Gastrocnemius medialis (tissue), 4 donors: ENCODE measurements at places on chromosomes 1 and 21. TPM values are rescaled to one million over a fixed set of nuclear protein-coding genes. Genes with fewer than 3 reads are reported as not detected.

GRCh38 chr1:20840731-20841130 is 53.6 kb upstream of the HP1BP3 start:
- DNase-seq, result no peak

DNA sequence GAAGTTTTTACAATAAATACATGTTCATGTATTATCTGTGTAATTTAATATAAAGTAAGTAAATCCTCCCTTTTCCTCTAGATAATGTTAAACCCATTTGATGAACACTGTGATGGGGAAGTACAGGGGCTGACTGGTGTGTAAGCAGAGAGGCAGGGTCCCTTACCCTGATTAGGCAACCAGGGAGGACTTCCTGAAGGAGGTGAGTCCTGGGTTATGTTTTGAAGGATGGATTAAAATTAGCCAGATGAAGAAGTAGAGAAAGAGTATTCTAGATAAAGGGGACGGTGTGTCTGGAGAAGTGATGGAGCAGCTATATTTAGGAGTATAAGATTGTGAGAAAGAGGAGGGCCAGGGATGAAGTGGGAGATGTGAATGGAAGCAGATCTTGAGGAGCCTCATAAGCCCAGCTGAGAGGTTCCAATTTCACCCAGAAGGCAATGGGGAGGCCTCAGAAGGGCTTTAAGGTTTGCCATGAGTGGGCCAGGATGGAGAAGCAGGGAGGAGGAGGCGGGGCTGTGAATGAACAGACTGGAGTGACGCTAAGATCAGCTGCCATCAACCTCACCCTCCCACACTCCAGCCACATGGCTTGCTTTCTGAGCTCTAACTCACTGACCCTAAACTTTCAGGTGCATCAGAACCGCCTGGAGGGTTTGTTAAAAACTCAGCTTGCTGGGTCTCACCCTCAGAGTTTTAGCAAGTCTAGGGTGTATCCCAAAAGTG is 30.9 kb upstream of the ID3 start:
- DNase-seq, result no peak

DNA sequence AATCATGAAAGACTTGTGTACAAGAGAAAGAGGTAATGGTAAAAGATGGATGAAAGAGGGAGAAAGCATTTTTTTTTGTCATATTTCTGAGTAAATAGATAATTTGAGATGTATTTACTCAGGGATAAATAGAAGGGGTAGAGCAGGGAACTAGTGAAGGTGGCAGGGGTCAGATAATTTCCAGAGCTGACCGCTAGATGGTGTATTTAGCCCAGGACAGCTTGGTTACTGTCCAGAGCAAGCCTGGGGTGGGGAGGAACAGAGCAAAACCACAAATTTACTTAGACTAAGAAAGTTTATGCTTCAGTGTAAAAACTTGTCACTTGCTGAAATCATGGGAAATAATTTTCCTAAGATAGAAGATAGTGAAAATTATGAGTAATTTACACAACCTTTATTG is 91.5 kb downstream of the XCL2 start:
- no peak for DNase-seq

Gene SYT14
- total RNA-seq, result 0.05 TPM

- no peak for DNase-seq
These were observed 403.5 kb downstream of the USP25 start for GRCh38 chr21:16133248-16133647.

Gene MATN1
- not detected for total RNA-seq

Gene CD1B
- not detected for total RNA-seq

DNA sequence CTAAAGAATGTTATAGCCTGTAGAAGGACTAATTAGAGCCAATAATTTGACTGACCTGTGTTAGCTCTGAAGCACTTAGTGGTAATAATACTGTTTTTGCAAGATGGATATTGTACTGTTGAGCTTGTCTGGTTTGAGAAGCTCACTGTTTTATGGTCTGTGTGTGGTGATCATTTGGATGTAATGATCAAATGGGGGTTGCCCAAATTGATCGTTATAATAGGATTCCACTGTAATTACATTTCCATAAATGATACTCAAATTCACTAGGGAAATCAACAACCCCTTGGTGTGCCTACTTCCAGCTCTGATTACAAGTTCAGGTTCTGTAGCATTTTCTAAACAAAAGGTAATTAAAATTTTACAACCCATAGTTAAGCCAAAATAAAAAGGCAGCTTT is 971.4 kb downstream of the TTLL7 start:
- no peak for DNase-seq

Gene MRPL20
- 260 TPM for total RNA-seq

DNA sequence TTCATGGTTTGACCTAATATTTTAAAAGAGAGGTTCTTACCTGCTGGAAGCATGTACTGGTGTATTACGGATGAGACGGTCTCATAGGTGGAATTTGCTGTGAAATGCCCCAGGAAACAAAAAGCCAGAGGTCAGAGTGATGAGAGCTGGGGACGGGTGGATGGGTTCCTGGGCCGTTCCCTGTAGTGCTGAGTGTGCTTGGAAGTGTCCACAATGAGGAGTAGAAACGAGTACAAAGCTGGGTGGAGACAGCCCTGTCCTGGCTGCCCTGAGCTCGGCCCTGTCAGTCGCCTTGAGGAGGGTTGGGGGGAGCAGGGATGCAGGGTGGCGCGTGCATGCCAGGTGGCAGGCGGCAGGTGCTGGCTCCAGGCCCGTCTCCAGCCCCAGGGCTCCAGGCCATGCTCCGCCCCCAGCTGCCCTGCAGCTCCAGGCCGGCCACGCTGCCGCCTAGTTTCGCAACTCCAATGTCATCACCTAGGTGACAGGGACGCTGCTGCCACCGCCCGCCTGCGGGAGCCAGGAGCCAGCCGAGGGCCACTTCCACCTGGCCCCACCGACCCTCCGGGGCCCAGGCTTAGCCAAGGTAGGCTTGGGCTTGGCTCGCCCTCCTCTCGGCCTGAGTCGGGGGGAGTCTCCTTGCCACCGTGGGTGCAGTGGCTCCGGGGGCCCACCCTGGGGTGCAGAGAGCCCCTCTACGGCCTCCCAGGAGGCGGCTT is 16.4 kb downstream of the TP73 start:
- DNase-seq, result peak; percentile 83

DNA sequence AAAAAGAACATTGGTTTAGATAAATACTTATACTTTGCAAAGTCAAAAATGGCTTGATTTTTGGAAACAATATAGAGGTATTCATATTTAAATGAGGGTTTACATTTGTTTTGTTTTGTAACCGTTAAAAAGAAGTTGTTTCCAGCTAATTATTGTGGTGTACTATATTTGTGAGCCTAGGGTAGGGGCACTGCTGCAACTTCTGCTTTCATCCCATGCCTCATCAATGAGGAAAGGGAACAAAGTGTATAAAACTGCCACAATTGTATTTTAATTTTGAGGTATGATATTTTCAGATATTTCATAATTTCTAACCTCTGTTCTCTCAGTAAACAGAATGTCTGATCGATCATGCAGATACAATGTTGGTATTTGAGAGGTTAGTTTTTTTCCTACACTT is 65.3 kb upstream of the SAMD13 start:
- DNase-seq, result no peak

Gene ZFP69B
- total RNA-seq, result 0.35 TPM
